NCI-H2029 (cell line): ENCODE measurements at places on chromosomes 5 and 9.

DNA sequence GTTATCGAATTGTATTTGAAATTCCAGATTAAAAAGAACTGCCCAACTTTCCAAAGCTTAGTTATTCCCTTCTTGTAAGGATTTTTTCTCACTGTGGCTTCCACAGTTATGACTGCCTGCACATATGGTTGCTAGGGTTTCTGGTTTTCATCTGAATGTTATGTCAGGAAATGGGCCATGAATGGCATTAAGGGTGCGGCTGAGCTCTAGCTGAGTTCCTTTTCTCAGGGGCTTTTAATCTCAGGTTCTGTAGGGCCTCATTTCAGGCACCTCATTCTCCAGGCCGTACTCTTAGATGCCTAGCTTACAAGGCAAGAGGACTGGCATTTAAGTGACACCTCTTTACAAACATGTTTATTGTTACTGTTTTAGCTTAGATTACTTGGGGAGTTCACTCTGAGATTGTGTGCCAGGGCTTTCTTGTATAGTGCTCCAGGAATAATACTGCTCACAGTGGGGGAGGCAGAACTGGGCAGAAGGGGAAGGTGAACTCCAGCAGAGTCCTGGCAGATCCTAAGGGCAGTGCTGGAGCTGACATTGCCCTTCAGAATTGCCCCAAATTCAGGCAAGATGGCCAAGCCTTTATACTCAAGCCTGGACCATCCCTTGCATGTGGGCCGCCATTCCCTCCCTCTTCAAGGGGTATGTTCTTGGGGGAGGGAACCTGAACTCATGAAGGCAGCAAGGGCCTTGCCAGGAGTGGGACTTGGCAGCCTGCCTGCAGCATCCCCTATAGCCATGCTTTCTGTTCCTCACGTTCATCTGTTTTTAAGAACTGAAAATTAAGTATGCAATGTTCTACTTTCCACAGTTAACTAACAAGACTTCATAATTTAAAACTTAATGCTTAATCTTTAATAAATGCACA lies 111.5 kb downstream of the KDM4C start:
- no peak for DNase-seq

GRCh38 chr9:127633216-127633862 lies 21.3 kb downstream of the STXBP1 start:
- no peak for DNase-seq

DNA sequence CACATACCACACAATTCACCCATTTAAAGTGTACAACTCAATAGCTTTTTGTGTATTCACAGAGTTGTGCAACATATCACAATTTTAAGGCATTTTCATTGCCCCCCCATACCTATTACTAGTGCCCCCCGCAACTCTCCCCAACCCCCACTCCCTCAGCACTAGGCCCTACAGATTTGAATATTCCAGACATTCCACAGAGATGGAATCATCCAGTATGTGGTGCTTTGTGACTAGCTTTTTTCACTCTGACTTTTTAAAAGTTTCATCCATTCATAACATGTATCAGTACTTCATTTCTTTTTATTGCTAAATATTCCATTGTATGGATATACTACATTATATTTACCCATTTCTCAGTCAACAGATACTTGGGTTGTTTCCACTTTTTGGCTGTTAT lies 102.9 kb upstream of the LRRTM2 start:
- DNase-seq = no peak

- no peak for DNase-seq
These were observed 213.5 kb downstream of the FANCC start for GRCh38 chr9:95103871-95104580.

- no peak for DNase-seq
These were observed 61.1 kb upstream of the LPAR1 start for GRCh38 chr9:111099199-111100008.

GRCh38 chr9:14466429-14466818 lies 152.5 kb upstream of the NFIB start:
- no peak for DNase-seq

- DNase-seq = no peak
These were observed 190.6 kb upstream of the C9orf72 start for GRCh38 chr9:27763831-27764230.

- no peak for DNase-seq
These were observed 47.5 kb downstream of the RAPGEF6 start for GRCh38 chr5:131587541-131587940.

DNA sequence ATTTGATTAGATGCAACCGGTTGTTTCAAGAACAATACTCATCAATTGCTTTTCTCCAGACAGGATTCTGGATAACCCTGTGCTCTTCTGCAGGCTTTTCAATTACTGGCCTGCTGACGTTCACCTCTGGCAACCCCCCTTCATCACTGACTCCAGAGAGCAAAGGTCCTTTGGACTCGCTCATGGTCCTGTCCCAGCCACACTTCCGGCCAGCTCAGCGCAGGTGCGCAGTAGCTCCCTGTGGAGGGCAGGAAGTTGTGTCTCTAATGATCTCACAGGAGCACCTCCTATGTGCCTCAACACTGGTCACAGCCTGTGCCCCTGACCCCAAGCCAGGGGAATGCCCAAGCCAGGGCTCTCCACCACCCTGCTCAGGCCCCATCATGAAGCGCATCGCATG lies 44.0 kb downstream of the OLFM1 start:
- no peak for DNase-seq

DNA sequence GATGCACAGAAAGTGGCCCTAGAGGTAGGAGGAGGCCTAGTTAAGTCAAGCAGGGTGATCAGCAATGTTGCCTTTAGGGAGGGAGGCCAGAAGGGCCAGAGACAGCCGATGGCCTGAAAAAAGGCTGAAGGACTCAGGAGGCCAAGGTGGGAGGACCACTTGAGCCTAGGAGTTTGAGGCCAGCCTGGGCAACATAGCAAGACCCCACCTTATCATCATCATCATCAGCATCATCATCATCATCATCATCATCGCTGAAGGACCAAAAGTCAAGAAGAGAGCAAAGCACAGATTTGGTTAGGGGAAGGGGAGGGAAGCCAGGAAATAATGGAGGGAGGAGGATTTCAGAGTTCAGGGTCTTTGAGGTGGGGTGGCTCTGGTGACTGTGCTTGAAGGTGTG lies 74.3 kb downstream of the RALGPS1 start:
- DNase-seq = no peak

DNA sequence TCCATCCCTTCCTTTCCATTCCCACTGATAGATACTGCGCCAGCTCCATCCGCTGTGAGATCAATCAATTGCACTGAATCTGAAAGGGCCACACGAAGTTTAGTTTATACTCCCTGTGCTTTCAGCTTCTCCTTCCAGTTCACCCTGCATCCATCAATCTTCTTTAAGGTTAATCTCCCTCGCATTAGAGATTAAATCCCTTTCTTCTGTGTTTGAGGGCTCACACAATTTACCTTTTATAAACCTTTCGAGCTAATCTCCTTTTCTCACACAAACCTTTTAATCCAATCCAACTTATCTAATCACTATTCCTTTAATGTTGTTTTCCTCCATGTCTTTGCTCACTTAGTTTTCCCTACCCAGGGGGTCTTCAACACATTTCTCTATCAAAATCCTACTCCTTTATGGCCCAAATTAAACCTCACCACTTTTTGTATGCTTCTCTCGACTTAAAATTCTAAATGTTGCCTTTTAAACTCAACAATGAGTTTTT lies 64.6 kb upstream of the HAPLN1 start:
- DNase-seq = no peak

- no peak for DNase-seq
These were observed 100.8 kb upstream of the DHFR start for GRCh38 chr5:80755626-80756025.

GRCh38 chr9:98230789-98231188 lies 24.7 kb downstream of the TBC1D2 start:
- DNase-seq = no peak

DNA sequence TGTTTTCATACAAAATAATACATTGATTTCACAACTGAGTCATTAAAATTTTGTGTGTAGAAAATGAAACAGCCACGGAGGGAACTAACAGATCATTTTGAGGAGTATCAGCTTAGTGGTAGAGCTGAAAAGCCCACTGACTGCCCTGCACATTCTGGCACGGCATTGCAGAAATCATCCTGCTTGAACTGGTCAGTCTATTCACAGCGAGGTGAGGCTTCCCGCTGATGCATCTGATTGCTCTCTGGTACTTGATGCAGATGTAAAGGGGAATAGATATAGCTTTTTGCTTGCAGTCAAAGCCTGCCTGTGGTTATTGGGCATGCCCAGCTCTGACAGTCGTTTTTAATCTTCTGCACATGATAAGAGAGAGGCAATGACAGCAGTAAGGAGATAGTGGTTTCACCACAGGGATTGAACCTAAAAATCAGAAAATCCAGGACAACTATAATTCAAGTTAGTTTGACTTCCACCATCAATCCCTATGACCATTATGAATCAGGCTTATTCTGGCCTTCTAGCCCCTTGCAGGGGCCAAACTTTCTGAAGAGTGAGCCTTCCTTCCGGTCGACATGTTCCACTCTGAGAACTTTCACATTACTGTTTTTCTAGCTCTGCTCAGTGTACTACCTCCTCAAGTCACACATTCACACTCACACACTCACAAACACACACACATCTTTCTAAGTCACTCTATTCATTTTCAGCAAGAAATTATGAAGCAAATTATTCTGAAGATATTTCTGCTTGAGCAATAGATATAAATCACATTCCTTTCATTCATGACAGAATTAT lies 782.8 kb upstream of the NUDT12 start:
- DNase-seq = no peak

DNA sequence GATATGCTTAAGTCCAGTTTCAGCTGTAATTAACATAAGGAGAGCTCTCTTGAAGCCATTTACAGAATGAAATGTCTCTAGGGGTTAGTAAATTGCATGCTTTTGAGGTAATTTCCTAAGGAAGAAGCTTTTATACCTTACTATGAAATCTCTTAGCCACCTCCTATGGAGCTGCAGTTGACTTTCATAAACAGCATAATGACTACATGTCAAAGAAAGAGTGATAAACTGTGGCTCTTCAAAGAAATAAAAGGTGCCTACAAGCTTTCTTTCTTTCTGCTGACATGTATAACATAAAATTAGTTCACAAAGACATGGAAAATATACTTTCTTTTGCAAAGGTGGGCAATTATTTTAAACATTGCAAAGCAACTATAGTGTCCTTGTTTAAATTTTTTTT lies 90.8 kb downstream of the TMEM167A start:
- DNase-seq = no peak

DNA sequence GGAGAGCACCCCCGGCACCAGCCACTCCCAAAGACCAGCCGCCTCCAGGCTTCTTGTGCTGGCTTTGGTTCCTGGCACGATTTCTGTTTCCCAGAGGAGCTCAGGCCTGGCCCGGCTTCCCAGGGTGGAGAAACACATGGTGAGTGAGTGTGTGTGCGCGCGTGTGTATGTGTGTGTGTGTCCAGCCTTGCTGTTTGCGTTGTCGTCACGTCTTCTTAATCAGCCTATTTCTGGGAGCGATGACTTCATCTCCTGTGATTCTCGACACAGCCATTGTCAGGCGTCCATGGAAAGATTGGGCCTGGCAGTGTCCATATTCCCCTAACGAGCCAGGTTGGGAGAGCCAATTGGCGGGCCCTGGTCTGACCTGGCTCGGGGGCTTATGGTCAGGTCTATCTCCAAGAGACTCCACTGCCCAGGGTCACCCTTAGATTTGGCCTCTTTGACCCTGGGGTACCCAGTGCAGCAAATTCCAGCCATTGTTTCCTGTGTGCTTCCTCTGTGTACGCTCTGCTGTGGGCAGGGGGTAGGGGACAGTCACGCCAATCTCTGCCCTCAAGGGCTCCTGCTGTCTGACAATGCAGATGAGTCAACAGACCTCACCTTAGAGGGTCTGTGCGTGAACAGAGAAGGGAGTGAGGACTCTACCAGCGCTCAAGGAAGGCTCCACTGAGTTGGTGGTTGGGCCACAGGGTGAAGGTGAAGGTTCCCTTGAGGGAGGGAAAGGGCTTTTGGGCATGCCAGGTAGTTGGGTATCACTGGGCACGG lies 73.8 kb downstream of the DAB2IP start:
- peak; percentile 95 for DNase-seq

GRCh38 chr9:14219850-14220249 lies 94.1 kb downstream of the NFIB start:
- DNase-seq = no peak

- no peak for DNase-seq
These were observed 17.3 kb upstream of the FAM240B start for GRCh38 chr9:38737246-38737645.

DNA sequence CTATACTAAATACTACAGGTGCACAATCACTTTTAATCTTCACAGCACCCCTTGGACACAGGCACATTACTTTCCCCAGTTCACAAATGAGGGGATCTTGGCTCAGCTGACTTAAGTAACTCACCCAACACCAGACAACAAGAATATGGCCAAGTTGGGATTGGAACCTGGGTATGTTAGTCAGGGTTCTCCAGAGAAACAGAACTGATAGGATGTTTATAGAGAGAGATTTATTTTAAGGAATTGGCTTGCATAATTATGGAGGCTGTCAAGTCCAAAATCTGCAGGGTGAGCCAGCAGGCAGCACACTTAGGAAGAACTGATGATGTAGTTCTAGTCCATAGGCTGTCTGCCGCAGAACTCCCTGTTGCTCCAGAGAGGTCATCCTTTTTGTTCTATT lies 312.9 kb downstream of the MAN2A1 start:
- DNase-seq = no peak

DNA sequence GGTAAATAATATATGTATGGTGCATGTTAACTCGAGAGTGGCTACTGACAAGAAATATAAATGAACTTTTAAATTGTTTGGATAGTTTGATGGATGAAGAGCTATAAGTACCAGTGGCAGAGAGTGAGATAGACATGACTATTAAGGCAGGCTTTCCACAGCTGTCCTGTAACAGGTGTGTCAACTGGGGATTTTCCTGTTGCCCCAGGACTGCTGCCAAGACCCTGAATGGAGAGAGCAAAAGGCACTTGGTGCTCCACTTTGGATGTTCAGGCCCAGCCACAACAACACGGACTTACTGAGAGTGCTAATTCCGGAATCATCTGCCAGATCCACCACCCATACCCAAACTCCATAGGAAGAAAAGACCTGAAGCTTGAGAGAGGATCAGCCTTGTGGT lies 215.1 kb downstream of the SEC61B start:
- peak; percentile 17 for DNase-seq

GRCh38 chr5:181107699-181108098 lies 23.3 kb downstream of the OR2V1 start:
- DNase-seq = no peak

DNA sequence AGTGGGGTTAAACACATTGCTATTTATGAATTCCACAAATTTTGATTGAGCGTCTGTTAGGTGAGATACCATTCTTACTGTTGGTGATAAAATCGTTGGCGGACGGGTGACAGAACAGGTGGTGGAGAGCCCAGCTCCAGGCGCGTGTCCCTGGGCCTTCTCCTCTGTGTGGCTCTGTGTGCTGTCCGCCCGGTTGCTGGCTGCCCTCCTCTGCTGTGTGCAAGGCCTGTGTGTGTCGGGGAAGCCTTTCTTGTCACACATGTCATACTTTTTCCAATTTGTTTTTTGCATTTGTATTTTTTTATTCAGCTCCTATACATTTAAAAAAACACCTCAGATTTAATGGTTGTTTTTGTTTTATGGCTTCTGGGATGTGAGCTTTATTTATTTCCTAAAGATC lies 33.9 kb downstream of the TENT4A start:
- no peak for DNase-seq

- DNase-seq = no peak
These were observed 11.6 kb upstream of the CETN3 start for GRCh38 chr5:90421136-90421535.

GRCh38 chr5:20023686-20024180 lies 35.7 kb upstream of the CDH18 start:
- no peak for DNase-seq

GRCh38 chr9:83315649-83316048 lies 222.6 kb downstream of the FRMD3 start:
- no peak for DNase-seq

GRCh38 chr5:154849791-154850201 lies 607 bp downstream of the FAXDC2 start:
- no peak for DNase-seq

GRCh38 chr9:33081128-33081851 lies 4.8 kb upstream of the SMU1 start:
- peak; percentile 85 for DNase-seq
